Breast epithelium (tissue), 4 donors: ENCODE measurements at places on chromosomes 3 and 15. TPM values are rescaled to one million over a fixed set of nuclear protein-coding genes. Genes with fewer than 3 reads are reported as not detected.

- H3K36me3 ChIP-seq, result no peaks in the 10 kb centered on the region
- no peak overlapping the region for H3K27ac ChIP-seq
- no peaks in the 10 kb centered on the region for H3K4me1 ChIP-seq
- no peak for DNase-seq
Observed at GRCh38 chr15:92492551-92493115, 99.0 kb downstream of the ST8SIA2 start.

GRCh38 chr15:67146875-67147381 lies 81.5 kb downstream of the SMAD3 start:
- no peak for DNase-seq
- peaks cover 28% of the 10 kb centered on the region for H3K4me1 ChIP-seq
- no peaks in the 10 kb centered on the region for H3K27me3 ChIP-seq
- no peak overlapping the region for H3K4me3 ChIP-seq

- no peak overlapping the region for H3K27ac ChIP-seq
- no peaks in the 10 kb centered on the region for H3K36me3 ChIP-seq
- no peak for DNase-seq
- H3K27me3 ChIP-seq, result no peaks in the 10 kb centered on the region
- no peak overlapping the region for H3K4me3 ChIP-seq
Observed at GRCh38 chr3:110381992-110382391, 689.6 kb upstream of the NECTIN3 start.

GRCh38 chr3:152656972-152657355 lies 178.0 kb upstream of the P2RY1 start:
- H3K36me3 ChIP-seq, result no peaks in the 10 kb centered on the region
- H3K27me3 ChIP-seq, result no peaks in the 10 kb centered on the region
- H3K4me3 ChIP-seq, result no peak overlapping the region
- H3K27ac ChIP-seq, result no peak overlapping the region
- no peaks in the 10 kb centered on the region for H3K4me1 ChIP-seq

DNA sequence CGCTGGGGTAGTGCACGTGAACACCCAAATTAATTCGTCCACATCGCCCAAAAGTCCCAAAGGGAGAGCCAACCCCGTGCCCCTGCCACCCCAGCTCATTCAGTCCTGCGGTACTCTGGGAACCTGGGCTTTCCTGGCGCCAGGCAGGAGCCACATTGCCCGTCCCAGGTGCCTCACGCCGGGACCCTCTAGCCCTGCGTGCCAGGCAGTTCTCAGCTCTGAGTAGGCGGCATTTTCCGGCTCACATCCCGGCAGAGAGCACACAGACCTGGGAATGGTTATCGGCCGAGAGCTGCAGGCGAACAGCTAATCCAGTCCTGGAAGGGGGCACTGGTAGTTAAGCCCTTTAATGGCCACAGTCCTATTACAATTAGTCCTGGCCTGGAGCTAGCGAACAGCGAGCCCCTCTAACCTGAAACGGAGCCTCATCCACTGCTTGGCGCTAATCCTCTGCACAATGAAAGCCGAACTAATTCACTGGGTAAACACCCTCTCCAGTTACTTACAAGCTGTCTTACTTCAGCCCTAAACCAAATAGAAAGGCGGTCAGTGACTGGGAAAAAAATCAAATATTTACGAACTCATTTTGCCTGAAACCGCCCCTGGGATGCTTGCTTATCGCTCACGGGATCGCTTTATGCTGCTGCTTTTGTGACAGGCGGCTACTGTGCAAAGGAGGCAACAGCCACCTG lies 254.6 kb upstream of the SOX14 start:
- no peak overlapping the region for H3K27ac ChIP-seq
- no peaks in the 10 kb centered on the region for H3K27me3 ChIP-seq
- DNase-seq, result no peak
- no peak overlapping the region for H3K4me3 ChIP-seq
- H3K4me1 ChIP-seq, result no peaks in the 10 kb centered on the region
- H3K36me3 ChIP-seq, result no peaks in the 10 kb centered on the region

DNA sequence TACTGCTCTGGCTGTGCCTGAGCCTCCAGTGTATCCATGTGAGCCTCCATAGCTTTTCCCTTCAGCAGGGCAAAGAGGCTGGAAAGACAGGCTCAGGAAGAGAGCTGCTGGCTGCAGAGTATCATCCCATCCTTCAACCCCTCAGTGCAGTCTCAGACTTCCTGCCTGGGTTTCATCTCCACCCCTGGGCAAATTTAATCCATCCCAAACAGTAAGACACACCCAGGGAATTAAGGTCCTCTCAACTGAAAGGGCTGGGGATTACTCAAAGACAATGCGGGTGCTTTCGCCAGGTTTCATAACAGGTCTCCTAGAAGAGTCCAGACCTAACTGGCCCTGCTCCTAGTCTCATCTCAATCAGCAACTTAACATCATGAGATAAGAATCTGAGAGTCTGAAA lies 15.5 kb downstream of the SLCO2A1 start:
- DNase-seq, result no peak
- H3K27me3 ChIP-seq, result no peaks in the 10 kb centered on the region
- no peak overlapping the region for H3K4me3 ChIP-seq

GRCh38 chr3:138412821-138413551 lies 21.4 kb upstream of the ESYT3 start:
- H3K27me3 ChIP-seq, result no peaks in the 10 kb centered on the region
- DNase-seq, result no peak
- H3K4me1 ChIP-seq, result no peaks in the 10 kb centered on the region
- H3K27ac ChIP-seq, result no peak overlapping the region

The CDHR4 gene
- not detected for total RNA-seq
